ENCODE measurements at places on chromosomes 7 and 10.
A peak's percentile ranks its signal among the peaks of the same experiment; 100 is the strongest.

DNA sequence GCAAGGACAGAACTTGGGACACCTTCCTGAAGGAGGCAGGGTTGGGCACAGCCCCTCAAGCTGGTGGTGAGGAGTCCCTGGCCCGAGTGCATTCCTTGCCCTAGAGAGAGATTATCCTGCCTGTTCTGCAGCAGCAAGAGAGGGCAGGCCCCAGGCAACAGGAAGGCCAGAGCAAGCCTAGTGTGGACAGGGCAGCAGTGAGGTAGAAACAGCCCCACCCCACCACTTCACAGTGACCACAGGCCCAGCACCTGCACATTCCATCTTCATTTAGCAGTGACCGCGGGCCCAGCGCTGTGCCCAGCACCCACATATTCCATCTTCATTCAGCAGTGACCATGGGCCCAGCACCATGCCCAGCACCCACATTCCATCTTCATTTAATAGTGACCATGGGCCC, 16.4 kb upstream of the TMEM72 start:
- H3K27ac ChIP-seq, result no peak overlapping the region
- no peaks in the 10 kb centered on the region for H3K4me1 ChIP-seq
- H3K4me3 ChIP-seq, result no peak overlapping the region
- no peak for DNase-seq

DNA sequence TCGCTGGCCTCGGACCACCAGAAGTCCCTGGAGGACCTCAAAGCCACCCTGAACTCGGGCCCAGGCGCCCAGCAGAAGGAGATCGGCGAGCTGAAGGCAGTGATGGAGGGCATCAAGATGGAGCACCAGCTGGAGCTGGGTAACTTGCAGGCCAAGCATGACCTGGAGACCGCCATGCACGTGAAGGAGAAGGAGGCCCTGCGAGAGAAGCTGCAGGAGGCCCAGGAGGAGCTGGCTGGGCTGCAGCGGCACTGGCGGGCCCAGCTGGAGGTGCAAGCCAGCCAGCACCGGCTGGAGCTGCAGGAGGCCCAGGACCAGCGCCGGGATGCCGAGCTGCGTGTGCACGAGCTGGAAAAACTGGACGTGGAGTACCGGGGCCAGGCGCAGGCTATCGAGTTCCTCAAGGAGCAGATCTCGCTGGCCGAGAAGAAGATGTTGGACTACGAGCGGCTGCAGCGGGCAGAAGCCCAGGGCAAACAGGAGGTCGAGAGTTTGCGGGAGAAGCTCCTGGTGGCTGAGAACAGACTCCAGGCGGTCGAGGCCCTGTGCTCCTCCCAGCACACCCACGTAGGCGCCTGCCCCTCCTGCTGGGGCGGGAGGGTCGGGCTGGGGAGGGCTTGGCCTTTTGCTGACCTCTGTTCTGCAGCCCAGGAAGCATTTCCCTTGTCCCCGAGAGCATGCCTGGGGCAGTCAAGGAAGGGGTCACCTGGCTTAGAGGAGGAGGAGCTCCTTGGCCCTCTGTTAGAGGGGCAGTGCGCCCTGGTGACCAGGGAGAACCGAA, 77.3 kb upstream of the GTF2IRD1 start:
- no peaks in the 10 kb centered on the region for H3K27me3 ChIP-seq
- no peaks in the 10 kb centered on the region for H3K36me3 ChIP-seq
- DNase-seq, result no peak
- H3K4me1 ChIP-seq, result peaks cover 8% of the 10 kb centered on the region
- H3K4me3 ChIP-seq, result no peak overlapping the region

GRCh38 chr7:136102881-136103280, 125.7 kb upstream of the MTPN start:
- H3K4me3 ChIP-seq, result no peak overlapping the region
- H3K4me1 ChIP-seq, result peaks cover 13% of the 10 kb centered on the region
- no peak for DNase-seq
- H3K36me3 ChIP-seq, result peaks cover 2% of the 10 kb centered on the region
- no peaks in the 10 kb centered on the region for H3K27me3 ChIP-seq

GRCh38 chr7:23012908-23013714, 819 bp downstream of the HYCC1 start:
- no peaks in the 10 kb centered on the region for H3K27me3 ChIP-seq
- no peak overlapping the region for H3K27ac ChIP-seq
- peaks cover 7% of the 10 kb centered on the region for H3K36me3 ChIP-seq
- DNase-seq, result no peak

DNA sequence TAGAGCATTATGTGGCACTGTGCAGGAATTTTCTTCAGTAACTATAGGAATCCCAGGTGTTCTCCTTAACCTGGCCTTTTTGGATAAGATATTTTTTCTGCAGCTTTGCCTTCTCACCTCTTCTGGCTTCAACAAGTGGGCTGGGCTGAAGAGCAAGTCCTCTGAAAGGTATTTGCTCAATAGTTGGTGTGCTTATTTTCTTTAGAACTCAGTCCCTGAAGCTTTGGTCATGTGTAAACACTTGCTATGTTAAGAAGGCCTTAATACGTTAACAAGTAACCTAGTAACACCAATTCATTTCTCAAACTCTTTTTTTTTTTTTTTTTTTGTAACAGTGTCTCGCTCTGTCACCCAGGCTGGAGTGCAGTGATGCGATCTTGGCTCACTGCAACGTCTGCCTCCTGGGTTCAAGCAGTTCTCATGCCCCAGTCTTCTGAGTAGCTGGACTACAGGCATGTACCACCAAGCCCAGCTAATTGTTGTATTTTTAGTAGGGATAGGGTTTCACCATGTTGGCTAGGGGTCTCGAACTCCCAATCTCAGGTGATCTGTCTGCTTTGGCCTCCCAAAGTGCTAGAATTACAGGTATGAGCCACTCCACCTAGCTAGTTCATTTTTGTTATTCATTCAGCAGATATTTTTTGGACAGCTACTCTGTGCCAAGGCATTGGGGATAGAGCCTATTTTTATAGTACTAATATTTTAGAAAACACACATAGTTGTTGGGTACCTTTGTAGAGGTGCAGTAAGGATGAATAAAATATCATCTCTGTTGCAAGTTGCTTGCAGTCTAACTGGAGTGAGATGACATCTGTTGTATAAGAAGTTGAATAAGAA, 164.6 kb downstream of the SND1 start:
- H3K27ac ChIP-seq, result no peak overlapping the region
- H3K27me3 ChIP-seq, result no peaks in the 10 kb centered on the region
- DNase-seq, result no peak
- H3K36me3 ChIP-seq, result peaks cover 6% of the 10 kb centered on the region
- peaks cover 54% of the 10 kb centered on the region for H3K4me1 ChIP-seq
- no peak overlapping the region for H3K4me3 ChIP-seq

DNA sequence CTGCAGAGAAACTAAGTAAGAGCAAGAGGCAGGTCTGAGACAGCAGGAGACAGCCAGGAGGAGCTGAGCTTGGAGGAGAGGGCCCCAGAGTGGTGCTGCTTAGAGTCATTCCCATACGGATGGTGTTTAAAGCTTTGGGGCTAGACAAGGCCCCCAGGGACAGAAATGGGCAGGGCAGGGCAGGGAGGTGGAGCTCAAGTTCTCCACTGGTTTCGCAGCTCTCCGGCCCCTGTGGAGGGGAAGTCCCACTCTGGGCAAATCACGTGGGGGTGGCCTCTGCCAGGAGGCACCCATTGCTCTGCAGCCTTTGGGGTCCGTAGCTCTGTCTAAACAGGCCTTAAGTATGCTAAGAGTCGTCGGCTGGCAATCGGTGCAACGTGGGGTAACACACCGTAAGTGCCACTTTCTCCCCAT, 1.0 kb upstream of the PTPRE start:
- no peaks in the 10 kb centered on the region for H3K36me3 ChIP-seq
- H3K4me3 ChIP-seq, result peak overlapping the region; percentile 50
- no peaks in the 10 kb centered on the region for H3K4me1 ChIP-seq
- peaks cover 59% of the 10 kb centered on the region for H3K27me3 ChIP-seq

GRCh38 chr7:81190997-81191768, 272.3 kb upstream of the SEMA3C start:
- DNase-seq, result no peak
- no peaks in the 10 kb centered on the region for H3K4me1 ChIP-seq
- H3K36me3 ChIP-seq, result no peaks in the 10 kb centered on the region
- H3K27ac ChIP-seq, result no peak overlapping the region
- H3K27me3 ChIP-seq, result no peaks in the 10 kb centered on the region
- no peak overlapping the region for H3K4me3 ChIP-seq

DNA sequence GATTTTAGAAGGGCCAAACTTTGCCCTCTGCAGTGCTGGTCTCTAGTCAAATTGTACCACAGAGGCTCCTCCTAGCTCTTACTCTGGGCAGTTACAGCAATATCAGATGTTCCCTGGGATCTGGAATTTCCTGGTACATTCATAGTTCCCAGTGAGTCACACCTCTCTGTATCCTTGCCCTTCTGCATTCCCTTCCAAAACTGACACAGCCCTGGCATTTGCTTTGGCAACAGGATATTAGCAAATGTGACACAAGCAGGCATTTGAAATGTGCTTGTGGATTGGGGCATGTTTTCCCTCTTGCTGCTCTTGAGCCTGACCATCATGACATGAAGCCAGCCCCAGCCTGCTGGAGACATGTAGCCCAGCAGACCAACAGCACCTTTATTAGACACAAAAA, 284.7 kb upstream of the AKR1E2 start:
- H3K36me3 ChIP-seq, result peaks cover 1% of the 10 kb centered on the region
- no peak for DNase-seq
- H3K27me3 ChIP-seq, result peaks cover 27% of the 10 kb centered on the region

DNA sequence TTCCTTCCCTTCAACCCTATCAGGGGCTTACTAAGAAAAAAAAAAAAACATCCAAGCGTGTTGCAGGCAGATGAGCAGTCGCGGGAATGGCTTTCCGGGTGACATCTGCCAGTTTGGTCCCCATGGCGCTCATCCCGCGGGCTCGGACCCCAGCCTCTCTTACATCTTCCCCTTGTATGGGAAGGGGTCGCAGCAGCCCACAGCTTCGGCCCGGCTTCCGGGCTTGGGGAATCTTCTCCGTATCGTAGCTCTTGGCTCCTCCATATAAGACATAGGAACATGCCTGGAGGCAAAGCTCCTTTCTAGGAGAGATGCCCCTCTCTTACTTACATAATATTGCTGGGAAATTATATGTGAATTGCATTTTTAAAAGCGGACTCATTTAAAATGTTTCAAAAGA, 99.5 kb downstream of the CUX1 start:
- H3K4me3 ChIP-seq, result no peak overlapping the region
- H3K27me3 ChIP-seq, result no peaks in the 10 kb centered on the region
- DNase-seq, result no peak
- H3K36me3 ChIP-seq, result peaks cover 8% of the 10 kb centered on the region
- no peak overlapping the region for H3K27ac ChIP-seq
- H3K4me1 ChIP-seq, result peaks cover 18% of the 10 kb centered on the region

- H3K27ac ChIP-seq, result no peak overlapping the region
- no peaks in the 10 kb centered on the region for H3K36me3 ChIP-seq
- H3K4me3 ChIP-seq, result no peak overlapping the region
- peaks cover 21% of the 10 kb centered on the region for H3K27me3 ChIP-seq
- no peak for DNase-seq
Observed at GRCh38 chr10:61701706-61702105, 39.0 kb downstream of the CABCOCO1 start.

DNA sequence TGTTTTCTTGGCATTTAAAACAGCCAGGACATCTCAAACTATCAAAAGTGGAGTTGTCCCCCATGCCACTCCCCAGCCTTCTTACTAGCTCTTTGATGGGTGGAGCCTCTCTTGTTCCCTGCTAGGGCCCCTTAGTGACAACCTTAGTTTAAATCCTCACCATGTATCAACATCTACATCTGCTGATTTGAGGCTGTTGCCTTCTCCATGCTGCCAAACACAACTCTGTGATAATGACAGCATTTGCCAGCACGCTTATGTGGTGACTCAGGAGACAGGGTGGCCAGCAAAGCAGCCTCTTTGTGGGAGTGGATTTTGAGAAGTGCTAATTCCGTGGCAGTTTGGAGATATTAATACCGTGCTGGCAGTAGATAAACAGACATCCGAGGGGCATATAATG, 145.4 kb downstream of the LRRC4 start:
- peaks cover 13% of the 10 kb centered on the region for H3K36me3 ChIP-seq
- peaks cover 37% of the 10 kb centered on the region for H3K4me1 ChIP-seq
- H3K4me3 ChIP-seq, result no peak overlapping the region
- no peak for DNase-seq
- no peak overlapping the region for H3K27ac ChIP-seq

DNA sequence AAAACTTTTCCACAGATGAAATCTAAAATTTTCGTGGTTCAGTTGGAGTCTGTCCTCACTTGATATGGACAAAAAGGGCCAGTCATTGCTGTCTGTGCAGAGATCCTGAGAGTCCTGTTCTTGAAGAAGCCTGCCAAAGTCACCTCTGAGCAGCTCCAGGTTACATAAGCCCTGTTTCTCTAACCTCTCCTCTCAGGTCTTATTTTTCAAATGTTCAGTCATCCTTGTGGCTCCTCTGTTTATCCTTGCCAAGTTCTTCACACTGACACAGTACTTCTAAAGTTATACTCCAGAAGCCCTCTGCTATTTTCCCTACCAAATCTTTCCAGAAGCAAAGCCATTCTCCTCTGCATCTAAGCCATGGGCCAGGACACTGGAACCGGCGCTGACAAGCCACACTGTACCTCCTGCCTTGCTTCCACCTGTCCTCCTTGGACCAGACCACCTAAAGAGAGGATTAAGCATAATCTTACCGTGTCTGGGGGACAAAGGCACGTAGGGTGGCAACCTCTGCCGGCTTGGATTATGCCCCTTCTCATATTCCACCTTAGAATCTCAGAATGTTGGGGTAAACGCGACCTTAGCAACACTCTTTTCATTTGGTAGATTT, 161.6 kb downstream of the JAZF1 start:
- DNase-seq, result no peak
- H3K4me1 ChIP-seq, result peaks cover 35% of the 10 kb centered on the region
- no peak overlapping the region for H3K4me3 ChIP-seq

DNA sequence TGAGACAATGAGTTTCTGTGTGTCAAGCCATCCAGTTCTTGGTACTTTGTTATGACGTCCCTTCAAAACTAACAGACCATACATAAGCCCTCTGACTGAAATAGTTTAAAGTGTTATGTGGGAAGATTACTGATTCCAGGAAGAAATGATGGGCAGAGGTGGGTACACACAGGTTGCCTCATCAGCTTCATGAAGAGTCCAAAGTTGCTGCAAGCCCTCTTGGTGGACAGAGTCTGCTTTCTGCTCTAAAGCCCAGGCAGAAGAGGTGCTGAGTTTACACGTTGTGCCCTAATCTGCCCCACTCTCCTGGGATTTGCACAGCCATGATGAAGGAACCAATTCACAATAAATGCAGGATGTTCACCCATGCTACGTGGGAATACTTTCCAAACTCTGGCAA, 187.4 kb downstream of the PARD3 start:
- H3K4me3 ChIP-seq, result no peak overlapping the region
- H3K27ac ChIP-seq, result no peak overlapping the region
- no peak for DNase-seq

DNA sequence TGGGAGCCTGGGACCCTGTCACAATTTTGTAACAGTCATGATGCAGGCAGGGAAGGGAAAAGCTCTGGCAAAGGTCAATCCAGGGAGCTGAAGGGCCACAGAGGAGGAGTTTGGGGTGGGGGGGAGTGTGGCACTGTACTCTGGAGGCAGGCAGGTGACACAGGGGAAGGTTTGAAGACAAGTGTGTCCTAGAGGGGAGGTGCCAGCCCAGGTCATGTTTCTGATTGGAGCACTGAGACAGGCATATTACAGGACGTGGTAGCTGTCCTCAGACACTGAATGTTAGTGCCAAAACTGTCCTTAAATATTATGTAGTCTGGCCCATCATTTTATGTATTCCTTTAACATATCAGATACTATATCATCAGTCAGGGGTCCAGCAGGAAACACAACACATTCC, 75.6 kb upstream of the LRRC4 start:
- peaks cover 65% of the 10 kb centered on the region for H3K4me1 ChIP-seq
- peak overlapping the region; percentile 63 for H3K27ac ChIP-seq
- H3K36me3 ChIP-seq, result peaks cover 9% of the 10 kb centered on the region
- peak overlapping the region; percentile 3 for H3K4me3 ChIP-seq

All from central memory CD8-positive, alpha-beta T cell (primary cell).